Tibial artery (tissue), 4 donors: ENCODE measurements at places on chromosomes 6 and 20.
A peak's percentile ranks its signal among the peaks of the same experiment; 100 is the strongest.

DNA sequence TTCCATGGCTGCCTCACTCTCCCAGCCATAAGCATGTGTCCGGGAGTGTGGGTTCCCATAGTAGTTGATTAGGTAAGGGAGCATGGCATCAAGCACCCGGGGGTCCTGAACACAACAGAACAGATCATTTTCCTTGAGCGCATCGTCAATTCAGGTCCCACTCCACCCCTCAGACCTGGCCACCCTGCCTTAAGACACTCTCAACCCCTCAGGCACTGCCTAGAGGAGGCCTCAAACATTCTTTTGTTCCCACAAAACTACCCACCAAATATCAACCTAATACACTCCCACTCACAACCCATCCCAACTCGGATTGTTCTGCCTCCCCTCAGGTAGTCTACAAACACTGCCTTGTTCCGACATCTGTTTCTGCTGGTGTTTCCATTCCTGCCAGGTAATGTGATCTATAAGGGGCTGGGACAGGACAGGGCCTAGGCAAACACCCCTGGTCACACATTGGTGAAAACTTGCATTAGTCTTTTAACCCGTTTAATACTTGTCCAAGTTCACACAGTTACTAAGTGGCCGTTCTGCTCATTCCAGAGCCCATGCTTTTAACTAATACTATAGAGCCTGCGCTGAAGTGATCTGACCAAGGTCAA, 1.4 kb downstream of the NFS1 start:
- DNase-seq, result no peak

GRCh38 chr20:46063151-46063550, 26.6 kb downstream of the NCOA5 start:
- DNase-seq, result no peak

DNA sequence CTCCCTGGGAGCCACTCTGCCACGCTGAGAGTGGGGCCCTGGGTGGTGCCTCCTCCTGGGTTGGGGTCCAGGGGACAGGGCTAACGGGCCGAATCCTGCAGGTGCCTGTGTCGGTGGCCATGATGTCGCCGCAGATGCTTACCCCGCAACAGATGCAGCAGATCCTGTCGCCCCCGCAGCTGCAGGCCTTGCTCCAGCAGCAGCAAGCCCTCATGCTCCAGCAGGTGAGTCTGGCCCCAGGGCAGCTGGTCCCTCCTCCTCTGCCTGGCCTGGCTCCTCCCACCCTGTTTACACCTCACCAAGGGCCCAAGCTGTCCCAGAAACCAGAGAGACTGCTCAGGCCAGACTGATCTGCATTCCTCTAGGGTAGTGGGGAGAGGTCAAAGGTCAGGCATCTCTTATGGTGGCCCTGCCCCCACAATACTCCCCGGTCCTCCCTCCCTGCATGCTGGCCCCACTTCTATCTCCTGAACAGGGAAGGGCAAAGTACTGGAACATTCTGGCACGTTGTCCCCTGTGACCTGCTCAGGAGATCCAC, 38.6 kb downstream of the FOXP4 start:
- no peak for DNase-seq

DNA sequence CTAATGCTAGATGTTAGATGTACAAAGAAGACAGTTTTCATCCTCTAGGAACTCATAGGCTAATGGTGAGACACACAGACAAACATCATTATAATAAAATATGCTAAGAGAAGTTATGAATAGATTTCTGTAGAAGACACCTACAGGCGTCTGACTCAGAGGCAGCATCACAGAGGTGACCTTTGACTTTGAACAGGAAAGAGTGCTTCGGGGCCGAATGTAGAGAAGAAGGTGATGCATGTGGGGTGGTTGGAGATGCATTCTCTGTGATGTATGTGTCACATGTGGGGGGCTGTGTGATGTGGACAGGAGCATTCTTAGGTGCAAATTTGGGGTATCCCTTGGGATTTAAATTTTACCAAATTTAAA, 6.8 kb downstream of the GUCA1A start:
- no peak for DNase-seq

DNA sequence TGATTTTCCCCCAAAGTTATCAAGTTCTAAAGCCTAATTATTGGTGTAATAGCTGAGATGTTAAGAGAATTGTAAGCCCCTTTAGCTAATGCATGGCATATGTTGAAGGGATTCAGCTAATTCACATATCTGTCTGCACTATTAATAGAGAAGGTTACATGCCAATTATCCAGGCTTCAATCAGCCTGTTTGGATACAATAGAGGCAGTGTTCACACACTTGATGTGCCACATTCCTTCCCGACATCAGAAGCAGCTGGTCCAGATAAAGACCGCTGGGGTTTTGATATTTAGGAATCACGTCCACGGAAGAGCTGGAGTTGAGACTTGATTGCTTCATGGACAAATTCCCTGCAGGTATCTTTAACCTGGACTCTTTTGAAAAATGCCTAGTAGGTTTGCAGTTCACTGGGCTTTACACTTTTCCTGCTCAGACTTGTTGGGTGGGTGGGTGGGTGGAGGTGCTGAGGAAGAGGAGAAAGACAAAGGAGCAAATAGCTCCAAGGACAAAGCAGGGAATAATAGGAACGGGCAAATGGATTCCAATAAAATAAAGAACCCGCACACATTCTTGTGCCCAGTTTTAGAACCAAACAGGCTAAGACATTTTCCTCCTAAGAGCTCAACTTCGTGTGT, 142.6 kb upstream of the ZNF217 start:
- DNase-seq, result no peak

- DNase-seq, result no peak
These were observed 24.3 kb upstream of the TBX18 start for GRCh38 chr6:84788689-84789088.

GRCh38 chr6:25963426-25964123, 973 bp downstream of the TRIM38 start:
- no peak for DNase-seq

DNA sequence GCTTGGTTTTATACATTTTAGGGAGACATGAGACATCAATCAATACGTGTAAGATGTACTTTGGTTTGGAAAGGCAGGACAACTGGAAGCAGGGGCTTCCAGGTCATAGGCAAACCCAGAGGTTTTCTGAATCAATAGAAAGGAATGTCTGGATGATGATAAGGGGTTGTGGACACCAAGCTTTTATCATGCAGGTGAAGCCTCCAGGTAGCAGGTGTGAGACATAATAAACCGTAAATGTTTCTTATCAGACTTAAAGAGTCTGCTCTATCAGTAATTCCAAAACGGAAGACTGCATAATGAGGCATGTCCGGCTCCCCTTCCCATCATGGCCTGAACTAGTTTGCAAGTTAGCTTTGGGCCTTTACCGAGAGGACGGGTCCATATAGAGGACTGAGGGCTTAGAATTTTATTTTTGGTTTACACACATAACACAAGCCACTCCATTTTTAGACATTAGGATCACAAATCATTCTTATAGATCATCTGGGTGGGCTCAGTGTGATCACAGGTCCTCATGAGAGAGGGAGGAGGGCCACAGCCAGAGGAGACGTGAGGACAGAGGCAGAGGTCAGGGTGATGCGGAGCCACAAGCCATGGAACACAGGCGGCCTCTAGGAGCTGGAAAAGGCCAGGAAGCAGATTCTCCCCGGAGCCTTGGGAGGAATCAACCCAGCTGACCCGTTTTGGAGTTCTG, 10.7 kb upstream of the SERPINB9 start:
- no peak for DNase-seq

- no peak for DNase-seq
These were observed 13.7 kb upstream of the HINT3 start for GRCh38 chr6:125942672-125943527.

GRCh38 chr20:52004018-52004417, 187.6 kb downstream of the ZFP64 start:
- DNase-seq, result no peak

- no peak for DNase-seq
These were observed 251.0 kb upstream of the NRSN1 start for GRCh38 chr6:23875006-23875405.

- no peak for DNase-seq
These were observed 11.4 kb downstream of the PKIB start for GRCh38 chr6:122621638-122622037.

DNA sequence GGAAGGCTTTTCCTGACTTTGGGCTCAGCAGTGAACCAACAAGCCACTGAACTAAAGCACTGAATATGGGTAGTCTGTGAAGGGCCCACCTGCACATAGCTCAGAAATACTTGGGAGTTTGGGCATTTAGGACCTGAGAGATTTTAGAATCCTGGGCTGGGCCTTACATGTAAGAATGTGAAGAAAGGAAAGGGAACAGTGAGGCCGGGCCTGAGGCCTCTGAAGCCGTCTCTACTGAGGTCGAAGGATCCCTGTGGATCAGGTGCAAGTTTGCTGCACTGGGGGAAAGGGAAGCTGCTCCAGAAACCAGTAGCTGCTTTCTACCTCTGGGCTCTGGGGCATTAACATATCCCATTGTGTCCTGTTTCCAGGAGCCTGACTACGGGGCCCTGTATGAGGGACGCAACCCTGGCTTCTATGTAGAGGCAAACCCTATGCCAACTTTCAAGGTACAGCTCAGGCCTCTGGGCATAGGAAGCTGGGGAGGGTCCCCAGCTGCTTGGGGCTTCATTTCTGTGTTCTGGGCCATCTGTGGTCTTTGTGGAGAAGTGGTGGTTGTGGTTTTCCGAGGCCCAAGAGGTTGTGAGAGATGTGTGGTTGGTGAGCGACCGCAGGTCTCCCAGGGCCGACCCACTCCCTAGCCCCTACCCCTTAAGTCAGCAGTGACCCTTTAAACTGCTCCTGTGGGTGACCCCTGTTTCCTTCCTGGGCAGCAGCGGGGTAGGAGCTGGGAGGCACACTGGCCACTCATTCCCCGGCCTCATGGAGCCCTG, 30.3 kb downstream of the PLCG1 start:
- peak; percentile 43 for DNase-seq

DNA sequence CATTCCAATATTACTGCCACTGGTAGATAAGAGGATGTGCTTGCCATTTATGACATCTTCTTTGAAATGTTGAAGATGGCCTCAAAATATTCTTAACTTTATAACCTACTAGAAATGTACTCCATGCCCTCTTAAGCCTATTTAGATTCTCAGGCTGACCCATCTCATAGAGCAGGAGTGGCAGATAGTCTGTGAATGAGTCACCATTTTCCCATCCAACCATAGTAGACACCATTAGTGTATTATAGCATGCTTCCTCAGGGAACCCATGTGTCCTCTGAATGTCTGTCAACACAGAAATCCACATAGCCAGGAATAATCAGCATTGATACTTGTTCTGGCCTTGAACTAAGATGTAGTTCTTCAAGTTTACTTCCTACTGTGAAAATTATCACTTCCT, 150.2 kb downstream of the IMPG1 start:
- no peak for DNase-seq

- DNase-seq, result no peak
These were observed 202.4 kb downstream of the LY86 start for GRCh38 chr6:6790891-6791290.

DNA sequence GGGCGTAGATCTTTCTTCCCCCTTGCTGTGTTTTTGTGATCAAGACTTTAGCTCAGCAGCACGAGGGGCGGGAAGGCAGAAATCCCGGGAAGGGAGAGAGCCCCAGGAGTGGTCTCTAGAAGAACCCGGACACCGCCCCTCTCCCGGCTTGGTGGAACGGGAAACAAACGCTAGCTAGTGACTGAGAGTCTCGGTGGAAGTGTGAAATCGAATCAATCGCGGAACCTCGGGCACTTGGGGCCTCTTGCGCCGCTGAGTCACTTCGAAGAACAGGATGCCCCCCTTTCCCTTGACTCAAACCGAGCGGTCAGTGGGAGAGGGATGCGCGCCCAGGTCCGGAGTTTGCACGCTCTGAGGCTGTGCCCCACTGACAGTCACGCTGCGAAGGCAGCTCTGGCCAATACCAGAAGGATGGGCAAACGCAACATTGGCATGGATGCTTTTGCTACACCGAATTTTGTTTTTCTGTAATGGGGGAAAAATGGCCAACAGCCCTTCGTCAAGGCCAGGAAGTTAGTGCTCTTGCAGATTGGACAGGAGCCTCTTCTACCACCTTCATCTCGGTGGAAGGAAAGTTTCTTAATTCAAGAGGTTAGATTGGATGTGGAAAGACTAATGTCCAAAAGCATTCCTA, 1.6 kb upstream of the OLIG3 start:
- no peak for DNase-seq

- no peak for DNase-seq
These were observed 149.0 kb downstream of the MYB start for GRCh38 chr6:135329851-135330803.

DNA sequence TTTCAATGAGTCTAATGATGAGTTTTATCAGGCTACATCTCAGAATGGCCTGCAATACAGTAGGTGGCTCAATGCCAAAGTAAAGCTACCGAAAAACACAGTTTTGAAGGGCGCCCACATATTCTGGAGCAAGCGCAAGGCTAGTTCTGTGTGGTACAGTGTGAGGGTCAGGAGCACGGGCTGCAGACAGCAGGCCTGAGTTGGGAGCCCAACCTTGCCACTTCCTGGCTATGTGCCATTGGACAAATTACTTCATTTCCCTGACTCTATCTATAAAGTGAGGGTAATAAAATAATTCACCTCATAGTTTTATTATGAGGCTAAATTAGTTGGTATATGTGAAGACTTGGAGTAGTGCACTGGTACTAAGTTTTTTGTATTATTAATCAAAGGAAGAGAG, 150.7 kb downstream of the OPN5 start:
- no peak for DNase-seq
